ENCODE measurements at places on chromosomes 5 and 9.

- no peak for DNase-seq
Measured at GRCh38 chr9:85401998-85402397, 339.8 kb downstream of the AGTPBP1 start.

GRCh38 chr5:159965031-159965837, 43.7 kb upstream of the TTC1 start:
- no peak for DNase-seq

DNA sequence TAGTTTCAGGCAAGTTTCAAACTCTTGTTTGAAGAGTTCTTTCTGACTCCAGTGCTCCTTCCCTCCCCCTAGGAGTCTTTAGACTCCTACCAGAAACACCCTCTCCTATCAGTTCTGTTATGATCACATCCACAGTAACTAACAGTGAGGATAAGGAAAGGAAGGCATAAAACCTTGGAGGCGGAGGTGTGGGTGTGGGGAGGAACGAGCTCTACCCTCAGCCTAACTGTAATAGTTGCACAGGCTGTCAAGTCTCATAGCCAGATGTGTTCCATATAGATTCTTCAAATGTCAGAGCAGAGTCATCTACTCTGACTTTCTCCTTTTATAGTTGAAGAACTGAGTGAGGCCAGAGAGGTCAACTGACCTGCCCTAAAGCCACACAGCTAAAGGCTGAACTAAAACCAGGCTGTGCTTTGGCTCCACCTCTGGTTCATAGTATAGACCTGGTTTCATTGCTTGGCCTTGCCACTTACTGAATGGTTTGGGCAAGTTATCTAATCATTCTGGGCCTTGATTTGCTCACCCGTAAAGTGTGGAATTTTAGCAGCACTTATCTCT, 34.4 kb upstream of the PIK3R1 start:
- DNase-seq = no peak

DNA sequence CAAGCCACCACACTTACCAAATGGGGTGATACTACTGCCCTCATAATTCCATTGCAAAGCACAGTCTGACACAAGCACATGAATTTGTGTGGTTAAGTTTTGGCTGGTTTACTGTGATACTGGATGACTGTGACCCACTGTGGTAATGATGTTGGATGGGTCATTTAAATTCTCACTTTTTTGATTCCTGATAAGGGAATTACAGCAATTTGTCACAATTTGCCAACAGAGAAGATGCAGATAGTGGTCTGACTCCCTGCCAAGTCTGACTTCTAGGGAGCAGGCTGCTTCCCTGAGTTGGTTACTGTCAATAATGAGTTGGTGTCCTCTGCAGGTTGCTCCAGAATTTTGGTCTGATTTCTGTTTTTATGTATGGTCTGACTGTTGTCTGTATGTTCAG, 731.9 kb downstream of the MTRR start:
- DNase-seq = no peak

- no peak for DNase-seq
Measured at GRCh38 chr5:4205398-4205797, 609.8 kb downstream of the IRX1 start.

DNA sequence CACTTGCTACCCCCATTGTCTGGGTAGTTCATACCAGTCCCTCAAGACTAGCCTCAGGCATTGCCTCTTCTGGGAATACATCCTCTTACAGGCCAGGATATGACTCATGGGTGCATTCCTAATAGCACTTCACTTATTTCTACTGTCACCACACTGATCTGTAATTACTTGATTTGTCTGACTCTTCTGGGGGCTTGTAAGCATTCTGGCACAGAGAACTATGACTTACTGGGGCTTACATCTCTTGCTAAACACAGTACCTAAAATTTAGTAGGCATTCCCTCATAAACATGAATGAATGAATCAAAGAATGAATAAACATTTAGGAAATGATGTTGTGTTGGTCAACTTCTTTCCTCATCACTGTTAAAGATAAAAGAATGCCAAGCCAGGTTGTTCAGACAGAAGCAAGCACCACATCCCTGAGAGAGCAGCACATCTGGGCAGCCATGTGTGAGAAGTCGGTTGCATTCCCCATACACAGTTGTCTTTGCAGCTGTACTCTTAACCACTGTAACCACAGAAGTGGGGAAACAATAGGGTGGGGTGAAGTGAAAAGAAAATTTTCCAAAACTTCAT, 27.6 kb downstream of the IL7R start:
- no peak for DNase-seq

DNA sequence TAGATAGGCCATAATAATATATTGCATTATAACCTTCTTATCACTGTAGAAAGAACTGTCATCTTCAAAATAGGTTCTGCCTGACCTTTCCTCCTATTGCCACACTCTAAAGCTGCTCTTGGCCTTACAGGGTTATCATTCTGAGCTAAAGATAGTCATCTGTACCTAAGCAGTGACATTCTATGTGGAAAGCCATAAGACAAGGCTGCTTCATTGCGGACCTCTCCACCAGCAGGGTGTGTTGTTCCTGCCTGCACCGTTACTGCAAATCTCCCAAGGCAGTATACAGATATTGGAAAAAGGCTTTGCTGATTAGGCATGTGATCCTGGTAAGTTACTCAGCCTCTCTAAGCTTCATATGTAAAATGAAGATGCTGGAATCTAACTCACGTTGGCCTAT, 8.1 kb downstream of the ZNF622 start:
- DNase-seq = no peak

DNA sequence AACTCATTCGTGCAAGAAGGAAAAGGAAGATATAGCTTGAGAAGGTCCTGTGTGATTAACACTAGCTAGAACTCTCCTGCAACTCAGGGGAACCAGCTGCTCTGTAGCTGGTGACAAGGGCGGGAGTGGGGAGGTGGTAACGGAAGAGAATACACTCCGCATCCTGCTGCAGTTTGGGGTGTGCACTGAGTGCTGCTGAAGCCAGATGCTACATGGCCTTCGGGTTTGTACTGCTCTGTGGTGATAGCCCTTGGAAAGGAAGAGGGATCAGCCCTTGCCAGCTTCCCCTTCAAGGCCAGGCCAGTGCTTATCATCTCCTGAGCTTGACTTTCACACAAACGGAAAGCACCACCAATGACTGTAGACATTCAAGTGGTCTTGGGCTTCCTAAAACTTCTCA, 34.3 kb downstream of the FRMD3 start:
- no peak for DNase-seq

DNA sequence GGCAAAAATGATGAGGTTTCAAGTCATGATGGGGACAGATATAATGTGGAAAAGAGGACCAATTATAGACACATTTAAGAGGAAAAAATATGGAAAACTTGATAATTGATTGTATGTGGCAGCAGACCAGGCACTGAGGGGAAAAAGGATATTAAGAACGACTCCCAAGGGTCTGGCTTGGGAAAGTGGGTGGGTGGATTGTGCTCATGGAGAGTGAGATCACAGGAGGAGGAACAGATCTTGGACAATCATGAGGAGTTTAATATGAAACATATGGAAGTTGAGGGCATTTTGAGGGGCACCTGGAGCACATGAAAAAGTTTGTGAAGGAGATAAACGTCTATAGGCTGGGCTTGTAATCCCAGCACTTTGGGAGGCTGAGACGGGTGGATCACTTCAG, 454.3 kb upstream of the KLF4 start:
- no peak for DNase-seq

GRCh38 chr5:132417010-132417439, 47.5 kb downstream of the SLC22A5 start:
- no peak for DNase-seq
